ENCODE measurements at places on chromosomes 6 and 20.

GRCh38 chr6:169906004-169906687 lies 154.7 kb downstream of the ERMARD start:
- DNase-seq: no peak

- no peak for DNase-seq
Measured at GRCh38 chr6:117919775-117920729, 13.0 kb downstream of the SLC35F1 start.

- peak; percentile 5 for DNase-seq
Measured at GRCh38 chr6:85015396-85015990, 251.1 kb upstream of the TBX18 start.

DNA sequence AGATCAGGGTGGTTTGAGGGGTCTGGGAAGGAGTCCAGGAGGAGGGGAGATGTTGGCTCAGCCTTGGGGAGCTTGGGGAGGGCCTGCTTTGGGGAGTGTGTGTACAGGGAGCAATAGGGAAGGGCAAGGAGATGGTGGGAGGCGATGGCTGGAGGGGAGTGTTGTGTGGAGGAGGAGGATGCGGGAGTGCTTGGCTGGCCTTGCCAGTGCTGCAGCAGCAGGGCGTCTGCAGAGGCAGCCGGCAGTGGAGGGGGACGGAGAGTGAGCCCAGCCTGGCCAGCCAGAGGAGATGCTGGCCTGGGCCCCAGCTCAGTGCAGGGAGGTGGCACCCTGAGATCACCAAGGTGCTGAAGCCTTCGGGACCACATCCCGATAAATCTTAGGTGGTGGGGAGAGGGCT lies 3.9 kb downstream of the IP6K3 start:
- no peak for DNase-seq
